ENCODE measurements at places on chromosomes 7 and 10.

- DNase-seq, result peak; percentile 44
Measured at GRCh38 chr10:18906636-18907035, 142.0 kb upstream of the MALRD1 start.

- peak; percentile 72 for DNase-seq
Measured at GRCh38 chr10:122051609-122052385, 62.8 kb downstream of the TACC2 start.

DNA sequence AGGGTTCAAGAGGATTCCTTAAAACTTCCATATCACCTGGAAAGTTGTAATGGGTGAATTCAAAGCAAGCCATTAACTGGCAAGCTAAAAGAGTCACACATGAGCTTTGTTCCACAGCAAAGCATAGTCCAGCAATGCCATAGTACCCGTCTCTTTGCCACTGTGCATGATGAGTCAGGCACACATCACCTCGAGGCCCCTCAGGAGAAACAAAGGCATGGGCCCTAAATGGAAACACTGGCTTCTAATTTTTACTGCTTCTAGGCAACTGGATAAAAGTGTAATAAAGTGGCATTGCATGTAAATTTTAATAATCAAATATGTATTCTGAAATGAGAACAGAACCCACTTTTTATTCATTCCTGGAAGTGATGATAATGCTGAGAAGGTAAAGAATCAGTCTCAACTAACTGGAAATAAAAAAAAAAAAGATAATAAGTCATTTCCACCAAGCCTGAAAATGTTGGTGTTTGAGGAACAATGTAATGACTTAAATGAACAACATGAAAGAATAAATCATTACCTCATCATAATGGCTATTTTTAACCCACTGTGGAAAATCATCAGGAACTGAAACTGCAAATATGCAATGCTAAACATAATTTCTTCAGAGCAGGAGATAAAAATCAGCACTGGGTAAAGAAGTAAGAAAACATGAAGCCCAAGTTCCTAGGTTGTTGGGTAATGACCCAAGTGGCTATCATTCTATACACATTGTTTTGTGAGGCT, 104.9 kb downstream of the CDK6 start:
- DNase-seq, result peak; percentile 41

GRCh38 chr10:124383496-124383895, 35.2 kb downstream of the OAT start:
- no peak for DNase-seq

DNA sequence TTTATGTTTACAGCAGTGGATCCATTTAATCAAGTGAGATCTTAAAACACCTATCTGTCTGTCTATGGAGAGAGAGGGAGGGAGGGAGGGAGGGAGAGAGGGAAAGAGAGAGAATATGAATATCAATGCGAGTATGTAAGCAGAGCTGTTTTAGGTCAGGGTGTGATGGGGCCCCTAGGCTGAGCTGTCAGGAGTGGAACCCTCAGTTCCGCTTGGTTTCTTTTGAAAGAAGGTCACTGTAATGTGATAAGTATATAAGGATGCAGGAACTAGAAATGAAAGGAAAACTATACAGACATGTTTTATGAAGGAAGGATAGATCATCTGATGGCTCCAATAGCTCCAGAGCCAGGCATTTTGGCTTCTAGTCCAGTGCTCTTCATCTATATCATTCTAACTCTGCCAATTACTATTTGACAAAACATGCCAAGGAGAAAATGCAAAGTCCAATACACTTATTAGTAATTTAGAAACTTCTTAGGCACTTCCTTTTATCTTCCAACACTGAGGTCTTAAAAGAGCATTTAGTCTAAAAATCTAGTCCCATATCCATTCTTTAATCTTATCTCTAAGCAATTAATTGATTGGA, 70.3 kb downstream of the NRCAM start:
- DNase-seq, result no peak

Measured in kidney capillary endothelial cell (primary cell).